ENCODE measurements at places on chromosomes 4 and X.
A peak's percentile ranks its signal among the peaks of the same experiment; 100 is the strongest.

- peak; percentile 31 for DNase-seq
Measured at GRCh38 chr4:44760142-44760898, 34.0 kb upstream of the GNPDA2 start.

DNA sequence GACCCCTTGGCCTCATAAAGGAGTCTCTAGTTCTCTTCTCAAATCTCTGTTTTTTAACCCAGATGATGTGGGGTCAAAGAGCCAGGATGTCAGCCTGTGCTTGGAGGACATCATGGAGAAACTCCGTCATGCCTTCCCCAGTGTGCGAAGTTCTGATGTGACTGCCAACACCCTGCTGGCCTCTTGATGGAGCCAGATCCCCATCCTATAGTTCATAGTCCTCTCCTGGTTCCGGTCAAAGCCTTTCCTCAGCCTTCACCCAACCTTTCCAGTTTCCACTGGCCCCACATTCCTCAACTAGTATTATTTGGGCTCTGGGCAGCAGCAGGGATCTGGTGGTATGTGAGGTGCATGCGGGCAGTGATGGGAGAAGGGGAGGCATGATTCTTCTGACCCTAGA is 30.7 kb downstream of the TAF7L start:
- no peak for DNase-seq

DNA sequence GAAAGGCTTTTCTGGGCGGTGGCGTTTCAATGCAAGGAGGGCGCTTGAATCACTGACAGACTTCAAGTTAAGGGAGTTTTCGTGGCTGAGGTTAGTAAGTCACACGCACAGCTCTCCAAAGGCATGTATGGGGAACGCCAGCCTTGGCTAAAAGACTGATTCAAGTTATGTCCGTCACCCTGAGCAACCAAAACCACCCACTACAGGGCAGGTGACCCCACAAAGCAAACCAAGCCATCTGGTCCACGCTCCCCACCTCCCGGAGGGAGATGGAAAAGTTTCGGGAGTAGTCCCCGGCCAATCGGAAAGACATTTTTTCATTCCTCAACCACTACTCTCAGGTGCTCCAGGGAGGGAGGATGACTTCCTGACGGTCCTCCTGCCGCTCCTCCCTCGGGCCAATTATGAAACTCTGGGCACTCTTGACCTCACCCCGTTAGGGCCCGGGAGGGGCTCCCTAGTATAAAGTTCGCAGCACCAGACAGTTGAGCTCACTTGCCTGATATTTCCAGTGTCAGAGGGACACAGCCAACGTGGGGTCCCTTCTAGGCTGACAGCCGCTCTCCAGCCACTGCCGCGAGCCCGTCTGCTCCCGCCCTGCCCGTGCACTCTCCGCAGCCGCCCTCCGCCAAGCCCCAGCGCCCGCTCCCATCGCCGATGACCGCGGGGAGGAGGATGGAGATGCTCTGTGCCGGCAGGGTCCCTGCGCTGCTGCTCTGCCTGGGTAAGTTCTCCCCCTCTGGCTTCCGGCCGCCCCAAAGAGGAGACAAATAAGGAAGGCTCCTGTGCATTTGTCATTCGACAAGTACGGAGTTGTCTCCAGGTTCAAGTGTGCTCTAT is at the start of gene EREG:
EREG (plus strand) TSS at position 494 of the 840 bp plus-strand sequence; CDS start at position 658, 164 bp downstream.
- DNase-seq = peak; percentile 38

- no peak for DNase-seq
Measured at GRCh38 chrX:118734909-118735308, 7.5 kb downstream of the IL13RA1 start.

DNA sequence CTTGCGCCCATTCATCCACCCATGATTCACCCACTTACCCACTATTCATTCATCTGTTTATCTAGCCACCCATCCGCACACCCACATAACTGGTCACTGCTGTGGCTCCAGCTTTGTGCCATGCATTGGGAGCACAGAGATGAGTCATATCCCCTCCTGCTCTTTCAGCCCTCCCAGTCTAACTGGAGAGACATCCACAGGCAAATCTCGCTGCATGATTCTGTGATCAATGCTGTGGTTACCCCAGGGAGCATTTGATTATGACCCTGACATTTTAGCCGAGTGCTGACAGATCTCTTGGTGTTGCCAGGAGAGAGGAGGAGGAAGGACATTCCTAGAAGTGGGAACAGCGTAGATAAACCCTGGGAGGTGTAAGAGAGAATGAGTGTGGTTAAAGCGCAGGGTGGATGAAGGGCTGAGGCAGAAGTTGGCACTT is 10.4 kb upstream of the PORCN start:
- no peak for DNase-seq

DNA sequence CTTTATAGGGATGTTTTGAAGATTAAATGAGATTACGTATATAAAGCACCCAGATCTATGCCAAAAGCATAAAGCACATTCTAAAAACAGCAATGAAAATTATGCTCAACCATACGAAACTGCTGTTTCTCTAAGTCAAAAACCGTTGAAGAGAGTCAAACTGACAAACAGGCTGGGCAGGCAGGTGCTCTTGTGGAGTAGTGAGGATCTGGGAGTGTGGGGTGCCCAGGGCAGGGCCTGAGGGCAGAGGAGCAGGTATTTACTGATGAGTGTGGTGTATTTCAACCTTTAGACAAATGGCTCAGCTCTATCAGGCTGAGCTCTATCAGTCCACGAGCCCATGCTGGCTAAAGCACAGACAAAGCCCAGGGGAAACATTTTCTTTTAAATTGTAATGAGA is 40.4 kb downstream of the RELL1 start:
- no peak for DNase-seq

DNA sequence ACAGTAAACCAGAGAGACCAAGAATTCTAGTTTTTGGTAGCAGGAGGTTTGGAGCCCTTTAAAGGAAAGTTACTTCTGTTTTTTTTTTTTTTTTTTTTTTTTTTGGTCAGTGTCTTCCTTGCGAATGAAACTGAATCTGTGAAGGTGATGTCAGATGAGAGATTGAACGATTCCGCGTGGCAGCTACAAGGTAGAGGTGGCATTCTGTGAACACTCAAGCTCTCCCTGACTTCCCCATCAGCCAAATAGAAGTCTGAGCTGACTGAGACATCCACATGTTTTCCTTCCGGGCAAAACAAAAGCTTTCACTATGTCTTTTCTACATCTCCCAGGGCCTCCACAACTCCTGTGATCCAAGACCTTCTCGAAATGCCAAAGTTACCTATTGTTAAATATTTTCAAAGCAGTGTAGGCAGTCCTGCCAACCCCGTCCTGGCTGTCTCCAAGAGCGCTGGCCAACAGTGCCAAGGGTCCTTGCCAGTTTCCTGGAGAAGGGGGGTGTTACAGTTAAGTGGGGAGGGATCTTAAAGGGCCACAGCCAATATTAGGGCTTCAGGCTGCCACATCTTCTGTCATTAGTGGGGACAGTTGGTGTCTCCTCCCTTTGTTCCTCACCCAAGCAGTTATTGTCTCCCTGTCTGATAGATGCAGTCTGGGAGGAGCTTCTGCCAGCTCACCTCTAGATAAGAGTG is 102.9 kb upstream of the SLC34A2 start:
- DNase-seq = no peak

- DNase-seq = no peak
Measured at GRCh38 chr4:25760518-25761157, 102.2 kb downstream of the SEL1L3 start.

DNA sequence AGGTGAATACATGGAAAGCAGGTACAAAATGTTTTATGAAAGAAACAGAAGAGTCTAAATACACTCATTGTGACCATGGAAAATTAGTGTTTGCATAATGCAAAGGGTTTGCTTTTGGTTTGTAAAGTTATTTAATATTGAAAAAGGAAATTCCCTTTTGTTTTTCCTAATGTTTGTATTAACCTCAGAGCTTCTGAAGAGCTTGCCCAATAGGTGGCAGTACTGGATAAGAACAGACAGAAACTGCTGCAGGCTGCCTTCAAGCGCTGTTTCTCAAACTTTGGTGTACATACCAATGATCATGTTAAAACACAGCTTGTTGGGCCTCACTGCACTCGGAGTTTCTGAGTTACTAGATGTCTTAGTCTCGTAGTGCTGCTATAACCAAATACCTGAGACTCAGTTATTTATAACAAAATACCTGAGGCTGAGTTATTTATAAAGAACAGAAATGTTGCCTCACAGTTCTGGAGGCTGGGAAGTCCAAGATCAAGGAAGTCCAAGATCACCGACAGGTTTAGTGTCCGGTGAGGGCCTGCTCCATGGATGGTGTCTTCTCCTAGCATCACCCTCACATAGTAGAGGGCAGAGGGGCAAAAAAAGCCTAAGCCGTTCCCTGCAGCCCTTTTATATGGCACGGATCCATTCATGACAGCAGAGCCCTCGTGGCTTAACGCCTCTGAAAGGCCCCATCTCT is 54.2 kb downstream of the SUPT20HL2 start:
- DNase-seq = peak; percentile 52

GRCh38 chrX:49840679-49841078 is 11.6 kb downstream of the PAGE4 start:
- peak; percentile 73 for DNase-seq

- DNase-seq = no peak
Measured at GRCh38 chr4:181509073-181509472, 734.1 kb upstream of the TENM3 start.

- DNase-seq = no peak
Measured at GRCh38 chr4:27770895-27771294, 910.3 kb downstream of the STIM2 start.

DNA sequence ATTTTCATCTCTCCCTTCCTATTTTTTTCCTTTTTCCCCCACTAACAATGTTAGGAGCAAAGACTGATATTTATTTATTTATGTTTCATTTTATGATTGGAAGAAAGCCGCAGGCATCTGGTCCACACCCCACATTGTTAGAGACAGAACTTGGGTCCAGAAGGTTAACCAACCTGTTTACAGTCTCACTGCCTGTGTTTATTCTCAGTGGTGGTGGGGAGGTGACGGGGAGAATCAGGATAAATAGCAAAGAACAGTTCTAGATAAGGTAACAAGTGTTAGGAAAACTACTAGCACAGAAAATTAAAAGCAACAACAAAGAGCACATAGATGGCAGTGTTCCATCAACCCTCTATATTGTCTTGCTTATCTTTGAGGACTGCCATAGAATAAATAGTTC is 301.7 kb upstream of the DIPK2B start:
- no peak for DNase-seq

DNA sequence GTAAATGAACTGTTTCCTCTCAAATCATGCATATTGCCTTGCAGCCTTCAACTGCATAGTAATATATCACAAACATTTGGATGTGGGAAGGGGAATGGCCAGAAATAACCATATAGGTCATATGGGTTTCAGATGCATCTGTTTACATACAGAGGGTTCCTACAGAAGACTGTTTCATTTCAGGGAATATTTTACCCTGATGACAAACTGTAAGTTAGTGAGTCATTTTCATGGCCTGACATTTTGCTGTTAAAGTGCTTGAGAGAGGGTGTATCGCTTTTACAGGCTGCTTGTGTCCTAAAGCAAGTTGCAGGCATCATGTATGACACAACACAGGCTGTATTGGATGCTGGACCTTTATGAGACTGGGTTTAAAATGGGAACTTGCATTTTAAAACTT is 25.5 kb upstream of the AMOT start:
- DNase-seq = no peak

- DNase-seq = no peak
Measured at GRCh38 chr4:172157946-172158345, 344.7 kb downstream of the GALNTL6 start.

DNA sequence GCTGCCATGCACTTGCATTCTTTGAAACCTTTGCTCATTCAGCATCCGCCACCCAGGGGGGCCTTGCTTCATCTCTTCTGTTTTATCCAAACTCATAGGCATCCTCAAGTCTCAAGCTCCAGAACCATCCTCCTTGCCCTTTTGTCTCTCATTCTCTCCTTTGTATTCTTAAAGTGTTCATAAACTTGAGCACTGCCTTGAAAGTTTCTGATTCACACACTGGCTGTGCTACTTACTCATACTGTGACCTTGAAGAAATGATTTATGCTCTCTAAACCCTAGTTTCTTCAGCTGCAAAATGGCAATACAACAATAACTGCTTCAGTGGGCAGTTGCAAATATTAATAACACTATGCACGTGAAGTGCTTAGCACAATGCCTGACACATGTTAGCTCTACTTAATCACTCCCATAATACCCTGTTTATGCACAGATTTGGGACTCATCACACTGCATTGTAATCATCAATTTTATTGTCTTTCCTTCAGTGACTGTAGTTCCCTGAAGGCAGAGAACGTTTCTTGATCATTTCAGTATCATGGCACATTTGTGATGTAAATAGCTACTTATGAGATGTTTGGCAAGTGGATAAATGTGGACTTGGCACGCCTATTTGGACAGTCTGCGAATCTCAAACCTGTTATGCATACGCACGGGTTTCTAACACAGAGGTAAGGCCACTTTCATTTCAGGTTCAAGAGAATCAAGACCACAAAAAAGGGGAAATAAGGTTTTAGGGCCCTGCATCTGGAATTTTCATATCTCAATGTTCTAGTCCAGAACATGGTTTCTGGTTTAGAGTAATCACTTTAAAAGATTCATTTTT is 291.0 kb downstream of the LDB2 start:
- DNase-seq = no peak

GRCh38 chr4:82501154-82501442 is 60.7 kb downstream of the TMEM150C start:
- DNase-seq = no peak

GRCh38 chr4:80213117-80213815 is 16.0 kb downstream of the PRDM8 start:
- no peak for DNase-seq

GRCh38 chr4:165810726-165811125 is 62.3 kb upstream of the TLL1 start:
- no peak for DNase-seq

GRCh38 chrX:97405031-97405660 is 521.4 kb downstream of the RPA4 start:
- DNase-seq = no peak

GRCh38 chr4:47374477-47374876 is 89.0 kb downstream of the COMMD8 start:
- no peak for DNase-seq

- DNase-seq = no peak
Measured at GRCh38 chr4:26080870-26081628, 167.0 kb downstream of the SMIM20 start.

DNA sequence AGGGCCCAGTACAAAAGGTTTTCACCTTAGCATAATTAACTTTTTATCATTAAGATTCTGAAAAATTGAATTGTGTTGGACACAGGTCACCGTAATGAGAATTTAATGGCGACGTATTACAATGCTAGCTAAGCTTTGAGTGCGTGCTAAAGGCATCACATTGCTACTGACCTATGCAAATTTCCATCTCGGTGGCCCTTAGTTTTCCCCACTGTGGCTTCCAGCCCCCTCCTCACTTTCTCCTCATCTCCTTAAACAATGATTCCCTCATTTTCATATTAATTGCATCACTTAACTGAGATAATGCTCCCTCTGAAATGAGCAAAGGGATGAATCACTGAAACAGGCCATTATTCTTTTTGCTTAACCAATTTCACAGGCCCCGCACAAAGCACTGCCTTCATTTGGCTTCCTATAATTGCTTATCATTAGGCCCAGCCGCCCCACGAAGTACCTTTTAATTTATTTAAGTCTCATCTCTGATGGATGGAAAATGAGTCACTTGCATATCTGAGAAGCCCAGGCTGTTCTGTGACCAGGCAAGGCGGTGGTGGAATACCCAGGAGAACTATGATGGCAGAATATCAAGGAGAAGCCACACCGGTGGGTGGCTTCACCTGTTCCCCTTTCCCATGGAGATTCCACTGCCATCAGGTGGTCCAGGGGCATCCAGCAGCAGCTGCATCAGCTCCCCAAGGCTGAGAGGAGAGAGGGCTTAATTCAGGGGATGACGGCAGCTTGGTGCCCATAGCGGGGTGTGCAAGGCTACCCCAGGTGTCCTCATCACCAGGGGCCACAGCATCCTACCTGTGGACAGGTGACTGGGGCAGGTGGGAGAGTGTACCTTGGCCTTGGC is 223.8 kb upstream of the BOD1L1 start:
- DNase-seq = no peak
